RWPE2 (cell line): ENCODE measurements at places on chromosomes 5 and 9.

DNA sequence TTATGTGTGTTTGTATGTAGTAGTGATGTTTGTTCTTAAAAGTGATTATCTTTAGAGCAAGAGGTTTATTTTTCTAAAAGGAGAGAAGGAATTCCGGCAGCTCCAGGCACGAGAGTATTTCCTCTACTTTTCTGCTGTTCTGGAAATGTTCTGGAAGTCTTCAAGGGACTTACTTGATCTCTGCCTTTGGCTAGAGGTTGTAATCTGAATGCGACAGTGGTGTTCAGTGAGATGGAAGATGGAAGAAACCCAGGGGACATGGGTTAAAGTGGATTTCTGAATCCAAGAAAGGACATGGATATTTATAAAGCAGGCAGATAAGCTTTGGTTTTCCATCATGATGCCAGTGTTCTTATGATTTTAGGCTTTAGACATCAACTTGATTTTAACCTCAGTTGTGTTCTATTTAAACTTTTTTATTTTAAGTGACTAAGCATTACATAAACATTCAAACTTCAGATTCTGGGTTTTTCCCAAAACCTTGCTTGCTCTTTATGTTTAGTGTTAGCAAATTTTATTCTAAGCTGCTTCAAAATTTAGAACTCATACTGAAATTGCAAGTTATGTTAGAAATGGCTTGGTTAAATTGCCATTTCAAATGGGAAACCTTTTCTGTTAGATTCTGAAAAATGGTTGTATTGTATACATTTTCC, 3.6 kb downstream of the GPR21 start:
- DNase-seq, result no peak

GRCh38 chr9:21549251-21549765, 67.2 kb upstream of the IFNE start:
- DNase-seq, result no peak

DNA sequence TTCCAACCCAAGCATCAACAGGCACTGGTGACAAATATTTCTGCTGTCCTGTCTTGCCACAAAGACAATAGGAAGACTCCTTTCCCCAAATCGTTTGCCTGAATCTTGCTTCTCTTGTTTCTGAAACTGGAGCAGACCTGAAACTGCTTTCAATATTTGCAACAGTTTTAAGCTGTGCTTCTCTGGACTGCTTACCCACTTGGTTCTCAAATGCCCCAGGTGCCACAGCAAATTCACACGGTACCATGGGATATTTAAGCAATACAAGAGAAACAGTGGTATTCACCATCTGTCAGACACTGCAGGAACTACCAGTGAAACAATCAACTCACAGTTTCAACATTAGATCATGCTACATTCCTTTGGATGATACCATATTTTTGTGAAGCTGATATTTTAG, 309.4 kb downstream of the PARP8 start:
- DNase-seq, result no peak

- DNase-seq, result no peak
These were observed 141.5 kb downstream of the TRPM3 start for GRCh38 chr9:70979966-70980365.

- no peak for DNase-seq
These were observed 314.1 kb downstream of the CETN3 start for GRCh38 chr5:90095292-90096060.
